ENCODE measurements at places on chromosomes 3 and 15. TPM values are rescaled to one million over a fixed set of nuclear protein-coding genes. Genes with fewer than 3 reads are reported as not detected.

GRCh38 chr3:6120786-6121185 lies 740.1 kb upstream of the GRM7 start:
- DNase-seq = no peak

The GALNT15 gene
- not detected for total RNA-seq

The MKRN2OS gene
- total RNA-seq = not detected

The SHC4 gene
- total RNA-seq = 1.4 TPM

Data from activated CD4-positive, alpha-beta T cell treated with anti-CD3 and anti-CD28 coated beads for 36 hours (primary cell).